ENCODE measurements at places on chromosomes 1 and 21. TPM values are rescaled to one million over a fixed set of nuclear protein-coding genes. Genes with fewer than 3 reads are reported as not detected.

GRCh38 chr1:99647490-99647889, 1.6 kb downstream of the PALMD start:
- no peak for DNase-seq

The BARHL2 gene
- not detected for total RNA-seq

The IL20 gene
- not detected for total RNA-seq

DNA sequence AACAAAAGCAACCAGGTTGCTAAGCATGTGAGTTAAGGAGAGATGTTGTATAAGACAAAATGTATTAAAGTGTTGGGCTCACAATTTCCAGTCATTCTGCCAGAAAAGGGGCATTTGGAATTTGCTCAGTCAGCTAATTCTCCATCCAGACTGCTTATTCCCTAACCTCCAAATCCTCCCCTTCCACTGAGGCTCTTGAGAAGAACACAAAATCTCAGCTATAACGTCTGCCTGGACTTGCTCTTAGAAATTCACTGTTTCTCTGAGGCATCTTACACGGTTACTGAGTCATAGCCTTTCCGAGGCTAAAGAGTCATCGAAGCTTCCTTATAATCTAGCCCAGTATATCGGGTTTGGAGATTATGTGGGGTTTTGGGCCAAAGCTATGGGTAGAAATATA, 548.2 kb upstream of the ADGRL4 start:
- no peak for DNase-seq

- no peak for DNase-seq
Measured at GRCh38 chr1:233379869-233380438, 52.4 kb downstream of the MAP3K21 start.

DNA sequence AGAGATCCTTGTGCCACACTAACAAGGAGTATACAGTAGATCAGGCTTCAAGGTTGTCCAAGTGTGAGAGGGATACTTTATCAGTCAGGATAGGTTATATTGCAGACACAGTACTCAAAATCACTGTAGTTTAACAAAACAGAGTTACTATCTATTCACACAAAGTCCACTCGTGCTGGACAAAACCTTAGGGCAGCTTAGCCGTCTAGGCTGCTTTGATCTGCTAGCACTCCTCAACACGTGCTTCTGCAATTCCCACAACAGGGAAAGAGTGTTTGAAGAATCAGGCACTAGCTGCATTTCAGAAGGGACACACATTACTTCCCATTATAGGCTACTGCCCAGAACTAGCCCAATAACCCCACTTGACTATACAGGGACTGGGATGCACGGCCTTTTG, 39.5 kb downstream of the MEF2D start:
- no peak for DNase-seq

- DNase-seq: no peak
Measured at GRCh38 chr1:189496768-189497167, 980.9 kb downstream of the BRINP3 start.

The DDAH1 gene
- total RNA-seq: not detected

DNA sequence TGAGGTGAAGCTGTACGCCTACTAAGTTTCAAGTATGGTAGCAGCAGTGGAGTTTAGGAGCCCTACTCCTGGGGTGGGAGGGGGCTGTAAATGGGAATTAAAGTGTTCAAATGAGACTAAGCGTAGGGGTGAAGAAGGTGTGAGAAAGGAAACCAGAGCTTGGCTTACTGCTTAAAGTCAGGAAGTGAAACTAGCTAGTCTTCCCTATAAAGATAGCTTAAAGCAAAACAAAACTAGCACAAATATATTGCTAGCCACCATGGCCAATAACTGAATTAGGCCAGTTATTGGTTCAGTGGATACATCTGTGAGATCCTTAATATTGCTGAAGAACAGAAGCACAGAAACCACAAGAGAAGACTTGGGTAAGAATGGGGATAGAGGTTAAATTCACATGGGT, 492.2 kb upstream of the PKN2 start:
- no peak for DNase-seq

GRCh38 chr1:116323491-116323890, 49.6 kb upstream of the ATP1A1 start:
- no peak for DNase-seq

DNA sequence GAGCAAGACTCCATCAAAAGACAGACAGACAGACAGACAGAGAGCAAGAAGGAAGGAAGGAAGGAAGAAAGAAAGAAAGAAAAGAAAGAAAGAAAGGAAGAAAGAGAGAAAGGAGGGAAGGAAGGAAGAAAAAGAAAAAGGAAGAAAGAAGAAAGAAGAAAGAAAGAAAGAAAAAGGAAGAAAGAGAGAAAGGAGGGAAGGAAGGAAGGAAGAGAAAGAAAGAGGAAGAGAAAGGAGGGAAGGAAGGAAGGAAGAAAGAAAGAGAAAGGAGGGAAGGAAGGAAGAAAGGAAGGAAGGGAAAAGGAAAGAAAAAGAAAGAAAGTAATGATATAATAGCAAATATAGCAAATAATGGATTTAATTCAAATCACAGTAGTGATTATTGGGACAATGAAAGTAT, 32.7 kb downstream of the CHML start:
- no peak for DNase-seq

DNA sequence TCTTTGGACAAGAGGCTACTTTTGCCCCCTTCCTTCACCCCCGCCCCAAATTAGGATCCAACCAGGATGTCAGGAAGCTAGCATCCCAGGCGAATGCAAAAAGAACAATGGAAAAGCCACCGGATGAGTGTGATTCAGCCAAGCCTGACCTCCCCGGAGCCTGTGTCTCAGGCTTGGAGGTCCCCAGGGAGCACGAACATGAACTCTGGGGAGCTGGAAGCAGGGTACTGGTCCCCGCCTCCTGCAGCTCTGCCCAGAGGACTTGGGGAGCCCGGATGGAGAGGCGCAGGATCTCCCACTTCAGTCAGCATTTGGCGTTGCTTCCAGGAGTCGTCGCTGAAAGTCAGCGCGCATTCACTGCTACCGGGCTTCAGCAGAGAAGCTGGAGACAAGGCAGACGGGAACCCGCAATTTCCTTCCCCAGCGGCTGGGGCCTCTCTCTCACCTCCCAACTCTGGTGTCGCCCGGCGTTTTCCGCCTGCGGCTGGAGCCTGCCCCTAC, 1.8 kb upstream of the TBX15 start:
- no peak for DNase-seq

DNA sequence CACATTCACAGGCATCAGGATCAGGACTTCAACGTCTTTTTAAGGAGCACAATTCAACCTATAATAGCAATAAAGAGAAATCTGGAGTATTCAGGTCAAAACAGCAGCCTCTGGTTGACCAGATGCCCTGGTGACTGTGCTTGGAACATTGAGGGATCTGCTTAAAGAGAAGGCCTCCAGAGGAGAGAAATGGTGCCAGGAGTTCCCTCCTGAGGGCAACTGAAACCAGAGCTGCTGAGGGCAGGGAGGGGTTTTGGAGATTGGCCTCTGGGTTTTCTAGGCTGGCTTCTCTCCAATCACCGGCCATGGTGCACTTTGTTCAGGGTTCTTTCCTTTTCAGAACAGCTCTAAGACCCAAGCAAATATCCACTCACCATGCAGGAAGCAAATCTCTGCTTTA, 190.7 kb upstream of the KIAA0040 start:
- DNase-seq: no peak

- DNase-seq: no peak
Measured at GRCh38 chr1:186841599-186841998, 12.8 kb downstream of the PLA2G4A start.

GRCh38 chr1:32465578-32465933, 684 bp downstream of the ZBTB8B start:
- no peak for DNase-seq

The EVA1C gene
- 11.1 TPM for total RNA-seq

DNA sequence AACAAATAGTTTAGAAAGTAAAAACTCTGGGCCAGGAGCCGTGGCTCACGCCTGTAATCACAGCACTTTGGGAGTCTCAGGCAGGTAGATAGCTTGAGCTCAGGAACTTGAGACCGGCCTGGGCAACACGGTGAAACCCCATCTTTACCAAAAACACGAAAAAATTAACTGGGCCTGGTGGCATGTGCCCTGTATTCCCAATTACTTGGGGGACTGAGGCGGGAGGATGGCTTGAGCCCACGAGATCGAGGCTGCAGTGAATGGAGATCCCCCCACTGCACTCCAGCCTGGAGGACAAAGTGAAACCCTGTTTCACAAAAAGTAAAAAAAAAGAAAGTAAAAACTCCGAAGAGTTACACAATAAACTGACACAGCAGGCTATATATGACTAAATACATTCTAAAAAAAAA, 10.6 kb downstream of the CEP170 start:
- no peak for DNase-seq

The RCOR3 gene
- 60.5 TPM for total RNA-seq

DNA sequence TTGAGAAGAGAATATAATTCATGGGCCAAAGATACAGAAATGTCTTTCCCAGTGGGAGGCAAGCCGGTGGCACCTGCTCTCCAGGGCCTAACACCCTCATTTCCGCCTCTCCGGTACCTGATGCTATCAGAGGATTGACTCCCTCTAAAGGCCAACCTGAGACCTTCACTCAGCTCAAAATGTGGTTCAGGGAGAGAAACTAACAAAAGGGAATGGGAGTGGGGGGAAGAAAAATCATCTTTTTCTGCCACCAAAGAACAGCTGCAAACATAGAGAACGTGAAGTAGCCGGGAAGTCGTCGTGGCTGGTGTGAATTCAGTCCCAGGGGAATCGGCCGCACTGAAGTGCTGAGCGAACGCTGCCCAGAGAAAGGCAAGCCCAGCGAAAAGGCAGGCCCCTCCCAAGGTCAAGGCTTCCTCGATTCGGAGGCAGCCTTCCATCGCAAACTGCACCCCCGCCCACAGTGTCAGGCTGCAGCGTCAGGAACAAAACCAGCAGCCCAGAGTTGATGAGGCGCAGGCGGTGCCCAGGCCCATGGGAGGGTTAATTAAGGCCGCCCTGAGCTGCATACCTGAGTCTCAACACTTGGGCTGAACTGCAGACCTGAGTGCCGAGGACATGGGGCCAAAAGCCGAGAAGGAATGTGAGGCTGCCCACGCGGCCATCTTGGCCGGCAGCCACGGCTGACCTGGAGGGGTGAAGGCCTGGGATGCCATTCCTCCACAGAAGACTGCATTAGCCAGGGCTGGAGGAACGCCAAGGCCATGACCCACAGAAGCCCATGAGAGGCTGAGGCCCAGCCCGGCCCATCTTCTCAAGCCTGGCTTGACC, 160.2 kb downstream of the PSMG1 start:
- DNase-seq: no peak

- no peak for DNase-seq
Measured at GRCh38 chr1:11943619-11944018, 9.1 kb downstream of the PLOD1 start.

The GNB1 gene
- 149 TPM for total RNA-seq
